ENCODE measurements at places on chromosomes 3 and 15.

- no peak for DNase-seq
Observed at GRCh38 chr3:24273491-24273890, 221.2 kb downstream of the THRB start.

DNA sequence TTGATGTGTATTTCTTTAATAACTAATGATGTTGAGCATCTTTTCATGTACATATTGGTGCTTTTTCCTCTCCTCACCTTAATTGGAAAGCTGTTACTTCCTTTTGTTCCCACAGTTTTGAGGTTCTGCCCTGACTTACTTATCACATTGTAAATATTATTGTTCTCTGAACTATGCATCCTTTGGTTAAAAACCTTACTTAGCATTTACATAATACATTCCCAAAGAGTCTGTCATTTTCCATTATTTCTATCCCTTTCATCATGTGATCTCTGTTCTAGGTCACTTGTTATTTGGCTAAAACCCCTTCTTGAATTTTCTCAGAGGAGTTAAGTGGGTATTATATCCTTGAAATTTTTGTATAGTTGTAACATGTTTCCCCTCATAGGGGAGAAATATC is 33.0 kb downstream of the SLC12A6 start:
- DNase-seq, result no peak

DNA sequence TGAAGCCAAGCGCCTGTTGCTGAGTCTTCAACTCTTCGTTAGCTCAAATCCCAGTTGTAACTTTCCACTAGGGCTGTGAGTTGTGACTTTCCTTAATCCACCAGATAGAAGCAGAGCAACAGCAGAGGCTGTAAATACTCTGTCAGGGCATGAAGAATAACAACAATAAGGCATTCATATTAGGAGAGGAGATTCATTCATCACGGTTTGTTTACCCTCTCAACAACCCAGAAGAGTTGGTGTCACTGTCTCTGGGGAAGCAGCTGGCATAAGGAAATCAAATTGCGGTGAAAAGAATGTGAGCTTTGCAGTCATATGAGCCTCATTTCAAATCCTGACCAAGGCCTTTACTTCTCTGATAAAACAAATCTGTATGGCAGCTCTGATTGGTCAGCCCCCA is 184.8 kb downstream of the SHQ1 start:
- peak; percentile 62 for DNase-seq

GRCh38 chr15:25239471-25240345 is 199.1 kb downstream of the UBE3A start:
- no peak for DNase-seq

GRCh38 chr3:143849854-143850549 is 1.7 kb upstream of the SLC9A9 start:
- no peak for DNase-seq

GRCh38 chr3:148792516-148792915 is 35.1 kb upstream of the CPB1 start:
- DNase-seq, result peak; percentile 62

GRCh38 chr3:126995254-126995780 is 12.4 kb downstream of the PLXNA1 start:
- DNase-seq, result no peak

- no peak for DNase-seq
Observed at GRCh38 chr3:69251078-69251805, 128.8 kb upstream of the LMOD3 start.

GRCh38 chr3:151468284-151468917 is 7.5 kb upstream of the IGSF10 start:
- peak; percentile 85 for DNase-seq

DNA sequence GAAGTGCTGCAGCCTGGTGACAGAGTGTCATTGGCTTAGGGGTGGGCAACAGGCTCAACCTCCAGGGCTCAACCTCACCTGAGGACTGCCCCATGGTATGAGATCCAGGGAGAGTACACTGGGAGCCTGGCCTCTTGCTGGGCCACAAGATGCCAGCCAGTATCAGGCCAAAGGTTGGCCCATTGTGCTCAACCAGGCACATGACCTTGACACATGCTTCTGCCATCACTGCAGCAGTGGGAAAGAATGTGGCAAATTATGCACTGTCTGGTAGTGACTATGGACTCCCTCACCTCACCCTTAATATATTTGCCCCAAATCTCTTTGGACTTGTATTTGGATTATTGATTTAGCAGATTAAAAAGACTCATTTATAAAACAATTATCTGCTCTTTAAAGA is 233.9 kb upstream of the GOLGA6L4 start:
- no peak for DNase-seq

GRCh38 chr3:105195260-105195659 is 171.4 kb upstream of the ALCAM start:
- no peak for DNase-seq

DNA sequence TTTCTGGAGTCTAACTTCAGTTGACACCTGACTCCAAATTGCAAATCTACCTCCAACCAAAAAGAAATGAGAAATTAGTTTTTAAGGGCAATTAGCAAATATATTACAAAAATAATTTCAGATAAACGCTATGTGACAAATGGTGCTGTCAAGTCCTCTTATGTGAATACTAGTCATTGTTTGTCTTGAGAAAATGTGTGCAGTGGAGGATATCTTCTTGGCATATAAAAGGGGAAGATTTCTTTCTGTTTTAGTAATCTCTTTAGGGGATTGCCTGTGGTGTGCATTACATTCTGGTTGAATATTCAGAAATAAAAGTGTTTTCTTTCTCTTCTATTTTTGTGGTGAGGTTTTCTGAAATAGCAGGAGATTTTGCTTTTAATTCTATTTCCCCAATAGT is 3.0 kb upstream of the GCSAM start:
- DNase-seq, result no peak

- DNase-seq, result no peak
Observed at GRCh38 chr15:35437157-35437556, 108.8 kb downstream of the DPH6 start.

DNA sequence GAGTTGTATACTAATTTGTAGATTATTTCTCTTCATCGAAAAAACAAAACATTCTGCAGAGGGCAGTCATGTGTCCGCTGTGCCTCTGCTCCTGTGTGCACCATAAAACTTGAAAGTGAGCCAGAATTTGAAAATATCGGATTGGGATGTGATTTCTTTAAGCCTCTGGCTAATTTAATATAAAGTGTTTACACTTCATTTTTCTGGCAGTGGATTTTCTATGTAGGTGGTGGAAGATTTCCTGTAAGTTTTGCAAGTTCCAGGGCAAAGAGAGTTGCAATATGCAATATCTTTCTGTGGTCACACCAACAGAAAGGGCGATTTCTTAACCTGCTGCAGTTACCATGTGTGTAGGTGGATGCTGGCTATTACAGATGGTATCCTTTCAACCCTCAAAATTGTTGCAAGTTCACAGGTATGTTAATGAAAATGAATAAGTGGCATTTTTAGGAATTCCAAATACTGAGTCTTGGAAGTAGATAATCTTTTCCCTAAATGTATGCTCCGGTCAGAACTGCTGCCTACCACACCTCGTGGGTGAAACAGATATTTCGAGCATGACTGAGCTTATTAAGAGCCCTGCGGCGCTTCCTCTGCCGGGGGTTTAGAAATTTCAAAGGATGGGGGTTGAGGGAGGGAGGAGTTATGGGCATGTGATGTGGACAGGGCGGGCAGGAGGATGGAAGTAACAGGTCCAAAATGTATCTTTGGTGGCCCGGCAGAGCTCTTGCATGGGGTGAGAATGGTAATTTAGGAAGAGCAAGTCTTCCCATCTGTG is 134.0 kb downstream of the PGPEP1L start:
- DNase-seq, result peak; percentile 45
